ENCODE measurements at places on chromosomes 4 and X.

DNA sequence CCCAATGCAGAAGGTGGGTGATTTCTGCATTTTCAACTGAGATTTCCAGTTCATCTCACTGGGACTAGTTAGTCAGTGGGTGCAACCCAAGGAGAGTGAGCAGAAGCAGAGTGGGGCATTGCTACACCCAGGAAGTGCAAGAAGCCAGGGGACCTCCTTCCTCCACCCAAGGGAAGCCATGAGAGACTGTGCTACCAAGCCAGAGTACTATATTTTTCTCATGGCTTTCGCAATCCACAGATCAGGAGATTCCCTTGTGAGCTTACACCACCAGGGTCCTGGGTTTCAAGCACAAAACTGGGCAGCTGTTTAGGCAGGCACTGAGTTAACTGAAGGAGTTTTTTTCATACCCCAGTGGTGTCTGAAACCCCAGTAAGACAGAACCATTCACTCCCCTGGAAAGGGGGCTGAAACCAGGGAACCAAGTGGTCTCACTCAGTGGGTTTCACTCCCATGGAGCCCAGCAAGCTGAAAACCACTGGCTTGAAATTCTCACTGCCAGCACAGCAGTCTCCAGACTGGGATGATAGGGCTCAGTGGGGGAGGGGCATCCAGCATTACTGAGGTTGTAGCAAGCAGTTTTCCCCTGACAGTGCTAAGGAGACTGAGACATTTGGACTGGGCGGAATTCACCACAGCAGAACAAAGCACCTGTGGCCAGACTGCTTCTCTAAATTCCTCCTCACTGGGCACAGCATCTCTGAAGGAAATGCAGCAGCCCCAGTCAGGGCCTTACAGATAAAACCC, 903.4 kb downstream of the TECRL start:
- DNase-seq: no peak

DNA sequence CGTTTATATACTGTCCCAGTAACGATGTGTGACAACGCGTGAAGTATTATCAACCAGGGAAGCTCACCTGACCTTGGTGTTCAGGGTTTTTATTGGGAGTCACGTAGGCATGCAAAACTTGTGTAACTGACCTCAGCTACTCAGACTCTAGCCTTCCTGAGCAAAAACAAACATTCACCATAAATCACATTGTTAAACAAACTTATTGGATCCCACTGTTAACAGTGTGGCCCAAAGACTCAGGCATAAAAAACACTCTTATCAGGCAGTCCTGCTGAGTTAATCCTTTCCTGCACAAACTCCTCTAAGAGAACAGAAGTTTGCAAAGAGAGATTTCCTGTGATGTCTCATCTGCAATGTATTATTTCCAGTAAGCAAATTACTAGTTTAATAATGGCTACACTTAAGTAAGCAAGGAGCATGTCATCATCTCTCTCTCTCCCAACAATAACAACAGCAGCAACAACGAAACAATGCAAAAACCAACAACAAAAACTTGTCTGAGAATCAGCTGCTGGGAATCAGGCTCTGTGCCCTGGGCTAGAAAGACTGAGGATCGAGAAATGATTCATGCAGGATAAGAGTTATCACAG, 12.0 kb downstream of the GAGE1 start:
- DNase-seq: no peak

DNA sequence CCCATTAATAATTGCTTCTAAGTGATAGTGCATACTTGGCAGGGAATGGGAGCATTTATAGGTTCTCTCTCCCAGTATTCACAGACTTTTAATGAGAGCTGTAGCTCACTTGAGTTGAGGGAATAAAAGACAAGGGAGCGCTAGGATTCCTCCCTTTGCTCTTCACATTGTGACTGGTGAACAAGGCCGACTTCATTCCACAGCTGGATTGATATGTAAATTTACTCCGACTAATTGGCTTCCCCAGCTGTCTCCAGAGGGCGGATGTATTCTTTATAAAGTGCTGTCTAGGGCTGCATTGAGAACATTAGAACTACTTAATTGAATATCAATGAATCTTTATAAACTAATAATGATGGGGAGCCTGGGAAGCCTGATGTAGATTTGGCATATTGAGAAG, 63.4 kb downstream of the GPR50 start:
- DNase-seq: no peak

GRCh38 chrX:73447311-73447794, 500 bp downstream of the CDX4 start:
- no peak for DNase-seq

DNA sequence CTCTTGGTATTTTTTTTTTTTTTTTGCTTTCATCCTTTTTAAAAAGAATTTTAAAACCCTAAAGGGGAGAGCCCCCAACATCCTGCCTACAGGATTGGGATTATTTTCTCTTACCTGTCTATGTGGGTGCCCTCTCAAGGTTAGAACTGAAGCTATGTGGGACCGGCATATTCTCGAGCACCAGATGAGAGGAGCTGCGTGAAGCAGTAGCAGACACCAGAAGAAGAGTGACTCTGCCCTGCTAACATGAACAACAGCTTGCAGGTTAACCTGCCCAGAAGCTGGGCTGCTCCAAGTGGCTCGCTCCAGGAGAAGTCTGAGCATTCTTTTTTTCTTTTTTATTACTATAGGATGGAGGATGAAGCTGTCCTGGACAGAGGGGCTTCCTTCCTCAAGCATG, 102.6 kb upstream of the SLC4A4 start:
- no peak for DNase-seq

DNA sequence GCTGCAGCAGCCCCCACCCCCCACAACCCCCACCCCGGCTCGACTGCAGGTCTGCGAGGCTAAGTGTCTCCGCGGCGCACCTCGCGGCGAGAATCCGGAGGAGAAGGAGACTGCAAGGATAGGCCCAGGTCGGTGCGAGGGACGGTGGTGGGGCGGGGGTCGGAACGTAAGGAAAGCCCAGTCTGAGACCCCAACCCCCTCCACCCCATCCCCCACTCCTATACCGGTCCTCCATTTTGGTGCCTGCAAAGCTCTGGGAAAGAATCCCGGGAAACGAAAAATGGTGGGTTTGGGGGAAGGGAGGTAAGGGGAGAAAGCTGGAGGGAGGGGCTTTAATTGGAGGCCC, 614 bp downstream of the BEX3 start:
- peak; percentile 51 for DNase-seq

DNA sequence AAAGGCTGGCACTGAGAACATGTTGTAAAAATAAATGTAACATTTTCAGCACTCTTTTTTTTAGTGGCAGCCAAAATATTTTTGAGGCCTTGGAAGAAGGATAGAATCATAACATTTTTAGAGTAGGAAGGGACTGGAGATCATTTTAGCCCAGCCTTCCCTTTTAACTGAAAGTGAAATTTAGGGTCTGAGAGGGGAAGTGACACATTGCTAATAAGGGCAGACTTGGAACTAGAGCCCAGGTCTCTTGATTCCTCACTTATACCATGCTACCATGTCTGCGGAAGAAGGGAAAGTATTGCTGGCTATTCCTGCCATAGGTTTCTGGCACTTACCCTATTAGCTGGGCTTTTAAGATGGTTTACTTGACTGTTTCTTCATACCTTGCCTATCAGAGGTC, 4.8 kb downstream of the WDR44 start:
- no peak for DNase-seq

DNA sequence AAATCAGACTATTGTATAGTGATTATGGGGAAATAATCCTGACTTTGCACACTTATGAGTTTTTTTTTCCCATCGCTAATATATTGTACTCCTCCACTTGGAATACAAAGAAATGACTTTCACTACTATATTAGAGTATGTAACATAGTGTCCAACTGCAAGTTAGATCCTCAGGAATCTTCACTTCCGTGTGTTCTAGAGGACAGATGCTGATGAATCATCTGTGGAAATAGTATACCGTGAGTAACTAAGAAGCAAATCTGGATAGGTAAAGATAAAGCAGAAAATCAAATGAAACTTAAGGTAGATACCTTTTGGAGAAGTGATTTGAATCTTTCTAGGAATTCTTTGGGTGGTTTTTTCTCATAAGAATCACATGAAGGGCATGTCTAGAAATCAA, 8.3 kb downstream of the IL21 start:
- DNase-seq: no peak

- no peak for DNase-seq
Observed at GRCh38 chr4:173333658-173334084, 487 bp downstream of the HMGB2 start.

DNA sequence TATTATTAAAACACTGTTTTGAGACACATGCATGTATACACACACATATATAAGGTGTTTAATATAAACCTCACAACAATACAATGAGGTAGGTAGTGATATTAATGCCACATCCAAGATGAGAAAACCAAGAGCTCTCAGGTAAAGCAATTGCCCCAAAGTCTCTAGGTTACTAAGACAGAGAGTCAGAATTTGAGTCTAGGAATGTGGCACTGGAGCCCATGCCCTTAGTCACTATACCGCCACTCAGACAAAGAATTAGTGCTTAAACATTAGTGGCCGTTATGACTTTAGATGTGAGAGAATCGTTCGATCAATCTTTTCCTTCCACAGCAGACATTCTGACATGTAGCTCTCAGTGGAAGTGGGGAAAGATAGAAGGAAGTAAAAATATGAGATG, 108.2 kb upstream of the ACSL4 start:
- DNase-seq: no peak

DNA sequence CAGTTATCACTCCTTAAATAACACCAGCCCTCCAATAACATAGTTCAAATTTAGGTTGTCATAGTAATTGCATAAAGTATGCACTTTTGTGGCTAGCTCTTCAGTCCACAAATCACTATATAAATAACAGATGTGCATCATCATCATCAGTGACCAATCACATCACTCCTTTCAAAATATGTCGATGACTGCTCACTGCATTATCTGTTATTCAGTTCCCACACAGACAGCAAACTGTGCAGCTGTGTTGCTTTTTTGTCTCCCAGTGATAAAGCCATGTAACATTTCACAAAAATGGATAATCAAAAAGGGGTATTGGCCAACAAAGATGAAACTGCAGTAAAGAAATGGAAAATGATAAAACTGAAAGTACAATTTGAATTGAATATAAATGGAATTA, 205.4 kb downstream of the DCLK2 start:
- no peak for DNase-seq

DNA sequence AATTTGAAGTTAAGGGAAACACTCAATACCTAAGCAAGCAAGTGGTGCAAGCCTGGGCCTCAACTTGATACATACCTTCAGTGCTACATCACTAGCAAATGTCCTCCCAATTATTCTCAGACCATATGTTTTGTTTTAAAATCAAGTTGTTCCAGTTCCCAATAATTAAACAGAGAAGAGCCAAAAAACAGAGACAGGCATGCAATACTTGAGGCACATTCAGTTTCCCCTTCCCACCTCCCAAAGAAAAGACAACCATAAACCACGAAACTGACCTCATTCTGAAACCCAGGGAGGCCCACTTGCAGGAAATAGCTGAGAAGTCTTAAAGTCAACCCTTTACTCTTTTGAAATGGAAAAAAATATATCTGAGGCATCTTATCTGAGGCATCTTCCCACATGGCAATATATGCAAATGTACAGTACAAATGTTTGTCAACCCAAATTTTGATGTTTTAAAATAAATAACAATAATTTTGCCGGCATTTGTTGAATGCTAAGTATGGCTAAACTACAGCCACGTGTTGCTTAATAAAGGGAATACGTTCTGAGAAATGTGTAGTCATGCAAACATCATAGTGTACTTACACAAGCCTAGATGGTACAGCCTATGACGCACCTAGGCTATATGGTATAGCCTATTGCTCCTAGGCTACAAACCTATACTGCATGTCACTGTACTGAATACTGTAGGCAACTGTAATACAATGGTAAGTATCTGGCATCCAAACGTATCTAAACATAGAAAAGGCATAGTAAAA, 147.5 kb downstream of the TSPAN5 start:
- no peak for DNase-seq

DNA sequence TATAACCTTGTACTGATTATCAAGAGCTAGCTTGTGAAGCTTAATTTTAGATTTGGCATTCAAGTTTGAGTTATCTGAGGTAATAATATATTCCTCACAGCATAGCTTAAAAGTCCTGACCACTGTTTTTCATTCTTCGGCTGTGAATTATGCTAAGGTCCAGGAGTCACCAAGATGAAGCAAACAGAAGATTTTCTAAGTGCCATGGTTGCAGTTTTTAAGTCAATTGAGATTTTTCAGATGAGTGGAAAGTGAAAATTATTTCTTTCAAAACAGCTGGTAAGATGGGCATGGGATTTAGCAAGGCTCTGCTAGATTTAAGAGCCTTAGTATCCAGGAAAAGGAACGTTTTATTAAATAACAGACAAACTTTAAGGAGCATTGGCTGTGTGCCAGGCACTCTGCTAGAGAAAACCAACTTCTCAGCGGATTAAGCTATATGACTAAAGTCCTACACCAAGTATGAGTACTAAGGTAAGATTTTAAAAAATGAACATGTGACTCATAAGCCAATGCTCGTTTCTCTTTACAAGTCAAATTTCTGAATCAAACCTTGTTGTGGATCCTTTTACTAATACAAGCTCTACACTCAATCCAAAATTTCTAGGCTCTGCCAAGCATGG, 149.9 kb upstream of the IL15 start:
- no peak for DNase-seq

GRCh38 chr4:169660929-169661328, 40.6 kb downstream of the CLCN3 start:
- no peak for DNase-seq

DNA sequence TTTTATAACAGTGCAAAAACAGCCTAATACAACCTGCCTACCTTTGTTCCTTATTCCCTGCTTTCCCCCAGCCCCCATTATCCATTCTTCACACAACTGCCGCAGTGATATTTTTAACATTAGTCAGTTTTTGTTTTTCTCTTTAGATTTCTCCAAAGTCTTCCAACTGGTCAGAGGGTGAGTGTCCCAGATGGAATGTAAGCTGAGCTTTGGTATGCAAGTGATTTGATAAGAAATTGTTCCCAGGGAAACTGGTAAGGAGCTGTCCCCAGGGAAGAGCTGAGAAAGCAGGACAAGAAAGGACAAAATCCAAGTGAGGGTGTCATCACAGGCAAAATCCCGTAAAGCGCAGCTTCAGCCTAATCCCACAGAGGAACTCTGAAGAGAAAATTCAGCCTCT, 475.5 kb upstream of the ADGRL3 start:
- no peak for DNase-seq

DNA sequence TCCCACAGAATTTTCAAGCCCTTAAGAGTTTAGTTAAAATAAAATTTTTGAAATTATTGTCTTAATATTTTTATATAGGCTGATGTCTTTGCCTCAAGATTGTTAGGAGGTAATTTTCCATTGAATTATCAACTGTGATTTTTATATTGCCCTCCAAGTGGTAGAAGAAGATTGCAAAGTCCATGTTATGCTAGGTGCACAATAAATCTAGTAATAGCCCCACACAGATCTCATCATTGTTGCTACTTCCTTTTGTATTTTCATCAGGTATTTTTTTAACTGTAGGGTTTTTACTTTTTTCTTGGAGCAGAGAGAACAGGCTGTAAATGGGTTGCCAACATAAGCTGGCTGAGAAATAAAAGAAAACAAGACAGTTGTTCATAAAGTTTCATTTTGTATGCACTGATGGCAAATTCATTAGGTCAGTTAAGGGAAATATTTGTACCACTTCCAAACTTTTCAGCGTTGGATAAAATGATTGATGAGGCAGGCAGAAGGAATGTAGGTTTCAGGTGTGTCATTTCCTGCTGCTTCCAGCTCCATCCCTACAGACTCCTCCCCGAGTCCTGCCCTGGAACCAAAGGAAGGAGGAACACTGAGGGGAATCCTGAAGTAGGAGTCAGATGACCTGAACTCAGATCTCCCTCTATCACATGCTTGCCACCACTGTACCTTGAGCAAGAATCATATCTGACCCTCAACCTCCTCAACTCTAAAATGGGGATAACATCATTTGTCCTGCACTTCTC, 105.5 kb downstream of the PRRG1 start:
- DNase-seq: no peak

GRCh38 chr4:26113339-26113940, 199.4 kb downstream of the SMIM20 start:
- no peak for DNase-seq

All from DMS79 (cell line).